ENCODE measurements at places on chromosomes 7 and 10. TPM values are rescaled to one million over a fixed set of nuclear protein-coding genes. Genes with fewer than 3 reads are reported as not detected.

Gene MACROH2A2
- total RNA-seq, result 8.4 TPM

Gene DPYSL4
- 1.0 TPM for total RNA-seq

Gene SNX13
- total RNA-seq, result 37.6 TPM

Gene KIAA1217
- 16.2 TPM for total RNA-seq

Gene ADAP1
- total RNA-seq, result 1.0 TPM

Gene AOC1
- total RNA-seq, result under 0.01 TPM

Gene ADRB1
- 0.52 TPM for total RNA-seq

Gene IGFBP1
- total RNA-seq, result not detected

Gene UCMA
- total RNA-seq, result 1.6 TPM

Gene ITIH5
- total RNA-seq, result 37.1 TPM

Gene GARIN1A
- total RNA-seq, result 0.52 TPM

Gene CALY
- total RNA-seq, result not detected

Gene SPDYE11
- total RNA-seq, result not detected

Gene RELN
- total RNA-seq, result 14.1 TPM

Gene CDK14
- total RNA-seq, result 25.1 TPM

Gene LIPN
- not detected for total RNA-seq

Gene ACSM6
- total RNA-seq, result not detected

Gene GJC3
- 1.0 TPM for total RNA-seq

Gene HOXA6
- 3.1 TPM for total RNA-seq

Gene TMEM254
- total RNA-seq, result 8.9 TPM

Gene ITPRID1
- 0.52 TPM for total RNA-seq

Gene SFXN4
- total RNA-seq, result 19.3 TPM

Gene SFMBT2
- total RNA-seq, result 12.5 TPM

Gene PTF1A
- not detected for total RNA-seq
